ENCODE measurements at places on chromosomes 6 and 20. TPM values are rescaled to one million over a fixed set of nuclear protein-coding genes. Genes with fewer than 3 reads are reported as not detected.

KIAA1755 gene
- total RNA-seq = 2.4 TPM

ZNF391 gene
- total RNA-seq = 0.66 TPM

PYGB gene
- total RNA-seq = 88.0 TPM

PAX1 gene
- total RNA-seq = not detected

CTCFL gene
- not detected for total RNA-seq

All from endothelial cell of coronary artery (primary cell).